Kasumi-1 (cell line): ENCODE measurements at places on chromosomes 4 and X.
A peak's percentile ranks its signal among the peaks of the same experiment; 100 is the strongest.

DNA sequence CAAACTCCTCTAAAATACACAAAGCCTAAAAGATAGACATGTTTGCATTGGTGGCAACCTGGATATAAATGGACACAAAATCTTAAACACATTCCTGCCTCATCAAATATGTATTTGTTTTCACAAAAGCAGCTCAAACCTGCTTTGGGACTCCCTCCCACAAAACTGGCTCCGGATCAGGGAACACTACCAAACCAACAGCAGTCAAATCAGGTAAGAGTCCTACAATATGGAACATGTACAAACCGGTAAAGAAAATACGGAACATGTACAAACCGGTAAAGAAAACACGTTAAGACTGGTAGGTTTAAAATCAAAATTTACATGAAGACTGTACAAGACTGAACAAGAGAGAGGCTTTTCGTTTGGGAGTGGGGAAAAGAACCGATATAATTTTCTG, 4.3 kb downstream of the AMTN start:
- DNase-seq = no peak

- peak; percentile 31 for DNase-seq
Measured at GRCh38 chr4:38663090-38663800, 754 bp upstream of the KLF3 start.

DNA sequence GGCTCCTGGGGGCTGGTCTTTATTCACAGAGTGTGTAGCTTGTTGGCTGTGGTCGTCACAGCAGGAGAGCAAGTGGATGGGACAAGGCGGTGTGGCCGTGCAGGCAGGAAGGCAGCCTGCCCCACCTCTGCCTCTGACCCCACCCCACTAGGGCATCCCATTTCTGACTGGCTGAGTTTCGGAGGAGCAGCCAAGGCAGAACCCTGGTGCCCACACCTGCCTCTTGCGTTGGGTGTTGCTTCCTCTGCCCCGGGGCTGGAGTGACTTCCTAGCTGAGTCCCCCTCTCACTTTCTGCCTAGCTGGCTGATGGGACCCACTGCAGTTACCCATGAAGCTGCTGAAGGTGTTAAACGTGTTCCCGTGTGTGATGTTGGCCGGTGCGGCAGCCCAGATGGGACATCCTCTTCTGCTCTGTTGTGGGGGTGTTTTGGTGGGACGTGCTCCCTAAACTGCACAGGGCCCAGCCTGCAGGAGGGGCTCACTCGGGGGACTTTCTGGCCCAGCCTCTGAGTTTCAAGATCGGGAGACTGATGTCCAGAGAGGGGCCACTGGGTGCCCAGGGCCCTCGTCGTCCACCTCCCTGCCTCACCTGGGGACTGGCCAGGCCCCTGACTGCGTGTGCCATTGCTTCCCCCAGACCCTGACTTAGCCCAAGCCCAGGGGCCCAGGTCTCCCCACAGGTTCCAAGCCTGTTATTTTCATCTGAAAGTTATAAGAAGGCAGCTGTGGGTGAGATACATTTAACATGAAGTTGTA, 101.5 kb downstream of the PSAPL1 start:
- no peak for DNase-seq

- no peak for DNase-seq
Measured at GRCh38 chr4:177728361-177729152, 286.3 kb upstream of the AGA start.

DNA sequence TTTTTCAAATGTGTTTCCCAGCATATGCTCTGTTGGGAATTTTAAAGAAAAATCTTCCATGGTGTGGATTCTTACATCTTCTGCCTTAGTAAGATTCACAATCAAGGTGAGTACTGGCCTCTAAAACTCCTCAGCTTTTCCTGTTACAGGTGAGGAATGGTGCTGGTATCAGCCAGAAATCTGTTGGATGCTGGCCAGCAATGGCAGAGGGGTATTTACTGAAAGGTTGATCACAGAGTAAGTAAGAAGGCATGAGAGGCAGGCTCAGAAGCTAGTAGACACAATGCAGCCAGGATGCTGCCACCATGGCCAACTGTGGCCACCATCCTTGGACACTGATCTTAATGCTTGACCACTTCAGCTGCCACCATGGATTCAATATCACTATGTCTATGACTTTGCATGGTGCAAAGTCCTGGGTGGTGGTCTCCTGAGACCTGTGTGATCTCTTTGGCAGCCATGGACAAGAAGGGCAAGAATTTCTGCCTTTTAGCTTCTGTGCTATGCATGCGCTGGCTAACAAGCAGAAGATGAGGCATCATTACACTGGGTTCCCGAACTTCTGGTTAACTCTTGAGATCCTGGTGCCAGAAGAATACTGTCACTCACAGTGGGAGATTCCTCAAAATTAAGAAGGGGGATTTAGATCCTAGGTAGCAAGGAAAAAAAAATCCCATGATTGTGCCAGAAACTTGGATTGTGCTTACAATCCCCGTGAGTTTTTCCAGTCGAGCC, 60.2 kb downstream of the CHRNA9 start:
- no peak for DNase-seq

DNA sequence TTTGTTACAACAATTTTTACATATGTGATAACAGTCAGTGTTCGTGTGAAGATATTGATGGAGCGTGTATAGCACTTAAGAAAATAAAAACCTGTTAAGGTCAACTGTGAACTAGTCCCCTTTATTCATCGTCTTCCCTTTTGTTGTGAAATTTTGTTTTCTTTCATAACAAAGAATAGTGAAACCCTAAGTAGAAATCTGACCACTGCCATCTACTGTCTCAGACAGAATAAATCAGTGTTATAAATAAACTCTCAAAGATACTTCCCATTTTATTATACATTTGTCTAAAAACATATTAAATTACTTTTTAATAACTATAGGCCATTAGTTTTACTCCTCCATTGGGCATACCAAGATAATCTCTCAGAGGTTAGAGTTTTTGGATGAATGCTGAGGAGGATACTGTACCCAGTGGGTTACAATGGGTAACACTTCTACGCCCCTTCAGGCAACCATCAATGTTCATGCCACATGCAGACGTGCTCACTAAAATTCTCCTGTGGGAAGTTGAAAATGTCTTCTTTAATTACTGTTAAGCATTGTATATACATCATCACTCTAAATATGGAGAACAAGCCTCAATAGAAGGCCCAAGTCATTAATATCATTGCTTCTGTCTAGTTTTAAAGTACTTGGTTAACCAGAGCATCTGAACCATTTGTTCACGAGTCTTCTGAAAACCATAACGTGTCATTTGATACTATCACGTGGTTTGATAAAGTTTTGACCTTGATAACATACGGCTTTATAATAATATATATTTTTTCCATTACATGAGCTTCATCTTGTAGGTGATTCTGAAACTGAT, 171.2 kb downstream of the TMA16 start:
- peak; percentile 10 for DNase-seq

GRCh38 chr4:184294606-184295133, 77.0 kb upstream of the ENPP6 start:
- no peak for DNase-seq

GRCh38 chrX:12060489-12061260, 77.6 kb upstream of the FRMPD4 start:
- no peak for DNase-seq

DNA sequence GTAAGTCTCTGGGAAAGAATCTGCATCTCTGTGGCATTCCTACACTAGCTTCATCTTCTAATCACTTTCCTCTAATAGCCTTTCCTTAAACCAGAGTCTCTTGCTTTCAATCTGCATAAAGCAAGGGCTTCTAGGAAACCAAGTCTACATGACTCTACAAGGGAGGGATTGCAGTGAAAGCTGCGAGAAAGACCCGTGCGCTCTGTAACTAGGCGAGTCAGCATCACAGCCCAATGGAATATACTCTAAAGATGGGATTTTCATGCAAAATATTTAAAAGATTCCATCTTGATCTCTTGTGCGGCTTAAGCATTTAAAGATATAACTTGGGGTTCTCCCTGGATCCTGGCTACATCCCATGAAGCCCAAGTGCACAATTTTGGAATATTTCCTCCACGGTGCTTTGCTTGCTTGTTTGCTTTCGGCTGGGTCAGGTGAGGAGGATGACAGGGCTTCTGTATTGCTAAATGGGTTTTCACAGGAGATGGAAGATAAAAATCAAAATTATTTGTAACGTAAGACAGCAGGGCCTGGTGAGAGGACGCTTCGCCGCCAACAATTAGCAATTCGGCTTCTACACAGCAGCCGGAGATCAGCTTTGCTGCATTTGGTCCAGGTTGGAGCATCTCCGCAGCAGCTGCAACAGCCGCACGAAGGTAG, 687 bp upstream of the GRIA2 start:
- DNase-seq = no peak

DNA sequence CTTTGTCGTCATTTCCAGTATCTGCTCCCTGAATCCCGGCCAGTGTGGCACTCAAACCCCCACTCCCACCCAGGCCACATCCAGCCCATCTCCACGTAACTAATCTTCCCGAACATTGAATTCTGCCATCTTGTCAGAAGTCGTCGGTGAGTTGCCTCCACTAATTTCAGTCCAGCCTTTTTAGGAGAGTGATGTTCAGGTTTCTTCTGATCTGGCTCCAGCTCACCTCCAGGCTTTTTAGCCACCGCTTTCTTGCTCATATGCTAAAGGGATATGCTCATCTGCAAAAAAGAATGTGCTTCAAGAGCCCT, 1.3 kb downstream of the TMEM165 start:
- DNase-seq = peak; percentile 90

DNA sequence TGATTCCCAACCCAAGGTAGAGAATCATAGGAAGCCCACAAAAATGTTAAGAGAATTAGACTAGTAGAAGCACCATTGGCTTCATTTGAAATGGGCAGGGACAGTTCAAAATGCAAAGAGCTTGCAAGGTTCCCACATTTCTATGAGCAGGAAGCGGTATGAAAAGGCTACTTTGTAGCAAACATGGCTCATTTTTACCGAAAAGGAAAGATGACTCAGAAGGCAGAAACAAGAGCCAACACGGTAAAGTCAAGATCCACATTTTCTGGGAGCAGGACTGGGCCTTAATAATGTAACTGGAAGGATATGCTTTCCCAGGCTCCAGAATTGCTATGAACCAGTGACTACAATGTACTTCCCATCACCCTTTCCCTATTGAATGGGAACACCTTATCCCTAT, 89.5 kb downstream of the GLRA3 start:
- no peak for DNase-seq

DNA sequence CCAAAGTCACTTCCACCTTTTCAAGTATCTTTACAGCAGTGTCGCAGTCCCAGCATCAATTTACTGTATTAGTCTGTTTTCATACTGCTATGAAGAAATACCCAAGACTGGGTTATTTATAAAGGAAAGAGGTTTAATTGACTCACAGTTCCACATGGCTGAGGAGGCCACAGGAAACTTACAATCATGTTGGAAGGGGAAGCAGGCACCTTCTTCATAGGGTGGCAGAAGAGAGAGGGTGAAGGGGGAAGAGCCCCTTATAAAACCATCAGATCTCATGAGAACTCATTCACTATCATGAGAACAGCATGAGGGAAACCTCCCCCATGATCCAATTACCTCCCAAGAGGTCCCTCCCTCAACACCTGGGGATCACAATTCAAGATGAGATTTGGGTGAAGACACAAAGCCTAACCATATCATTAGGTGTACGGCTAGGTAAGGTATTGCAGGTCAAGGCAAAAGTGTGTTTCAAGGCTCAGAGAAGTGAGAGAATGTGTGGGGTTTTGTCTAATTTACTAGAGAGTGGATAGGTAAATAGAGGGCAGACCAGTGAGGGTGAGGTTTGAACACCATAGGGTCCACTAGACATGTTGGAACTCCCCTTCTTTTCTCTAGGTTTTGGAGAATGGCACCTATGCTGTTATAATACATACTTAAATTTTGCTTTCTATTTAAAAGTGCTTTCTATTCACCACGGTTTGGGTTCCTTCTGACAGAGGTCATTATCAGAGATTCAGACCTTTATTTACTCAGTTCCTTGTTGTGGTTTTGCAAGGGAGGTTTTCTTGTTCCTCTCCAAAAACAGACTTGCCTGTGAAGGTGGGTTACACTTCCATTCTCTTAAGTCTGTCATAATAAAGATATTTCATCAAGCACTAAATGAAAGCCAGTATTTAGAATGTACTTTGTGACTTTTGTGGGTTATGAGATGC, 186.6 kb downstream of the CPEB2 start:
- no peak for DNase-seq

DNA sequence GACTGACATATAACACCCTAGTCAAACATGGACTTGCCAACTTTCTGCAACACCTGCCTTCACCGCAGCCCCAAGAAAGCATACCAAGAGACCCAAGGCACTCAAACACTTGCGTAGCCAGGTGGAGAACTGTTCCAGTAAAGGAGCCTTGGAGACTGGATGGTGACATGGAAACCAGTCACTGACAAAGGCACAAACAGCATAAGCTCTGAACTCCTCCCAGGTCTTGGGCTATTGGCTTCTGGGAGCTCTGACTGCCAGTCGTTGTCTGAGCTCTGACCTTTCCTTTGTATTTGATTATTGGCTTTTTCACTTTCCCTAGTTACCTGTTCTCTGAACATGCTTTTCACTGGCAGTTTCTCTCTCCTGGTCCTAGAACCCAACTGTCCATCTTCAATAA, 38.3 kb downstream of the ARAP2 start:
- DNase-seq = no peak

GRCh38 chr4:22202975-22203710, 254.6 kb upstream of the KCNIP4 start:
- DNase-seq = no peak

- no peak for DNase-seq
Measured at GRCh38 chr4:2434420-2434819, 15.7 kb downstream of the CFAP99 start.

DNA sequence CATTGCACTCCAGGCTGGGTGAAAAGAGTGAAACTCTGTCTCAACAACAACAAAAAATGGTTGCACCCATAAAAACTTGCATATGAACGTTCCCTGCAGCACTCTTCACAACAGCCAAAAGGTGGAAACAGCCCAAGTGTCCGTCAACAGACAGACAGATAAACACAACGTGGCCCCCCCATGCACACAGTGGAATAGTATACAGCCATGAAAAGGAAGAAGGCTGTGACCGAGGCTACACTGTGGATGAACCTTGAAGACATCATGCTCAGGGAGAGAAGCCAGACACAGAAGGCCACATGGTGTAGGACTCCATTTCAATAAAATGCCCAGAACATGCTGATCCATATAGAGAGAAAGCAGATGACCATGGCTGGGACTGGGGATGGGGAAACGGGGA, 33.5 kb upstream of the ASMTL start:
- no peak for DNase-seq

DNA sequence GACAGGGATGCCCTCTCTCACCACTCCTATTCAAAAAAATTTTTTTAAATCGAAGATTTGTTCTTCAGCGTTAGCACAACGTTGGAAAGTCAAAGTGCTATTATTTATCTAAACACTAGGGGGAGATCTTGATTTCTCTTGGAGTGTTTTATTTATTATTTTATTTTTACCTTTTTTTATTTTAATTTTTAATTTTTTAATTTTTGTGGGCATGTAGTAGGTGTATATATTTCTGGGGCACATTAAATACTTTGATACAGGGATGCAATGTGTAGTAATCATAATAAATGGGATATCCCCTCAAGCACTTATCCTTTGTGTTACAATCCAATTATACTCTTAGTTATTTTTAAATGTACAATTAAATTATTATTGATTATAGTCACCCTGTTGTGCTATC, 37.4 kb upstream of the SLC10A4 start:
- DNase-seq = peak; percentile 68

- DNase-seq = no peak
Measured at GRCh38 chr4:147960971-147961370, 229.1 kb downstream of the ARHGAP10 start.

- DNase-seq = no peak
Measured at GRCh38 chr4:60794372-60794771, 405.8 kb upstream of the ADGRL3 start.
